Left lung (tissue), 14 donors: ENCODE measurements at places on chromosomes 3 and 15. TPM values are rescaled to one million over a fixed set of nuclear protein-coding genes. Genes with fewer than 3 reads are reported as not detected.

- no peaks in the 10 kb centered on the region for H3K4me1 ChIP-seq
- H3K27ac ChIP-seq = no peak overlapping the region
- no peak for DNase-seq
- H3K36me3 ChIP-seq = no peaks in the 10 kb centered on the region
Measured at GRCh38 chr3:140298043-140298442, 363.1 kb downstream of the CLSTN2 start.

DNA sequence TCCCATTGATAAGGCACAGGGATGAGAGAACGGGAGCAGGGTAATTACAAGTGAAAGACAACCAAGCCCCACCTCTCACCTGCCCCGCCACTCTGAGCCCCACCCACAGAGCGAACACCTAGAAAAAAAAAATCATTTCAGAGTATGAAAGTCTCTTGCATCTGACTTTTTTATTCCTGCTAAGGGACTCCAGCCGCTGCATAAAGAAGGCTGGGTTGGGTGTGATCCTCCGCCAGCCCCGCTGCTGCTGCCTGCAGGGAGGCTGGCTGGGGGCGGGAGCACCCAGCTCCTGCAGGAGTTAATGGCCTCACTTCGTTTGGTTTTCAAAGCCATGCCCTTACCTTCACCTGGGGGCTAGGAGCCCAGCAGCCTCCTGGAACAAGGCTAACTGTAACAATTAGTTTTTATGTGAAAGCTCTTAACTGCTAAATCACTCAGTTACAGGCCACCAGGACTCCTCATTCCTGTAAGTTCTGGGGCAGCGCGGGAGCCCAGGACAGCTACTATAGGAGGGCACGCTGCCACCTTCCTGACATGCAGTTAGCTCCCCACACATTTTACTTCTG, 78.0 kb upstream of the SNRPA1 start:
- DNase-seq = no peak
- no peak overlapping the region for H3K4me3 ChIP-seq
- no peaks in the 10 kb centered on the region for H3K36me3 ChIP-seq
- H3K27me3 ChIP-seq = peaks cover 17% of the 10 kb centered on the region

The IL17RB gene
- total RNA-seq = 7.4 TPM

The CHRM5 gene
- total RNA-seq = not detected
